GM04503 (cell line): ENCODE measurements at places on chromosomes 13 and 19.

DNA sequence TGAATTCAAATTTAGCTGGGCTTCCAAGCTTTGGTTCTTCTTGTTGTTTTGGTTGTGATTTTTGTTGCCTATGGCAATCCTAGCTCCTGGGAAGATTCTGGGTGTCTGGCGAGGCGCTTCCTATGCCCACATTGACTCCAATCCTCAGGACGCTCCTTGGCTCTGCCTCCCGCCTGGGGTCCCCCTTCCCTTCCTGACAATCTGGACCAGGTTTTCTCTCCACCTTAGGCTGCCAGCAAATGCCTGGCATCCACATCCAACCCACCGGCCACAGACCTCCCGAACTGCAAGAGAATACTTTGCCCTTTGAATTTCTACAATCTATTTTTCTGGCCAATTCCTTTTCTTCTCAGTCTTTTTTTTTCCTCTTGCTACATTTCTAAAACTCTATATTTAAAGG, 186.9 kb upstream of the UBL3 start:
- no peak for DNase-seq

DNA sequence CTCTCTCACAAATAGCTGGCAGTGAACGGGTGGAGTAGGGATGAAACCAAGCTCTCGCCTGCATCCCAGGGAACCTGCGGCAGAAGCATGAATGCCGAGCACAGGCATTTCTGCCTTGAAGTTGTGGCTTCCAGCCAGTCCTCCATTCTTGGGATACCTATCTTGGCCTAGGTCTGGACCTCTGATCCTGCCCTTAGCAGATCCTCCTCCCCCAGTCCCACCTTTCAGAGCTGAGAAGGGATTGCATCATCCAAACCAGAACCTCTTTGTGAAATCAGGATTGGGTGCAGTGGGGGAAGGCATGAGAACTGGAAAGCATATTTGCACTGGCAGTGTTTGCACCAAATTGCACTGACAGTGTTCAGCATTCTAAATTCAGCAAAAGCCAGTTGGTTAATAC, 5.8 kb downstream of the ZNF780A start:
- no peak for DNase-seq

- no peak for DNase-seq
Observed at GRCh38 chr13:39596685-39597084, 6.3 kb downstream of the LHFPL6 start.

- no peak for DNase-seq
Observed at GRCh38 chr13:97878431-97879375, 74.8 kb upstream of the IPO5 start.

GRCh38 chr13:33931397-33932311, 113.7 kb downstream of the RFC3 start:
- DNase-seq, result no peak

DNA sequence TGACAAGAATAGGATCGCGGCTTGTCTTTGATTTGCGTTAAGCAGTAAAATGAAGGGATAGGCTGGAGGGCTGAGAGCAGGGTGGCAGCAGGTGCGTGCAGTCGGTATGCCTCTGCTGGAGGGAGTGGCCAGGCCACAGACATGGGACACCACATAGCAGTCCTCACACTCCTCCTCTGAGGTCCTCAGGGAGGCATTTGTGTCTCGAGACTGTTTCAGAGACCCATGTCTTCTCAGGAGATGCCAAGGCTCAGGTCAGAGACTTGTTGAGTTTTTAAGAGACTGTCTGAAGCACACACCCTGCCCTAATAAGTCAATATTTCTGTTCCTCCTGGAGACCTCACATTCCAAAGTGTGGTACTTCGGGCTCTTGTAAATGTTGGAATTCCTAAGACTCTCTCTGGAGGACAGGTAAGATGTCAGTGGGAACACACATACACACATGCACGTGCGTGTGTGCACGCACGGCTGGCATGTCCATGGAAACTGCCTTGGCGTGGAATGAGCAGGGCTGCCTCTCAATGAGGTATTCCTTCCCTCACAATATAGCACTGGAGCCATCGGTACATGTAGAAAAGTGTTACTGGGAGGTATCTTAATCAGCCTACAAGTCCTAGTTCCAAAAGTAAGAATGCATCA, 46.4 kb downstream of the COL4A2 start:
- no peak for DNase-seq

- DNase-seq, result no peak
Observed at GRCh38 chr13:43758834-43759233, 27.9 kb downstream of the ENOX1 start.

- DNase-seq, result no peak
Observed at GRCh38 chr19:23281663-23282276, 31.6 kb upstream of the ZNF724 start.

DNA sequence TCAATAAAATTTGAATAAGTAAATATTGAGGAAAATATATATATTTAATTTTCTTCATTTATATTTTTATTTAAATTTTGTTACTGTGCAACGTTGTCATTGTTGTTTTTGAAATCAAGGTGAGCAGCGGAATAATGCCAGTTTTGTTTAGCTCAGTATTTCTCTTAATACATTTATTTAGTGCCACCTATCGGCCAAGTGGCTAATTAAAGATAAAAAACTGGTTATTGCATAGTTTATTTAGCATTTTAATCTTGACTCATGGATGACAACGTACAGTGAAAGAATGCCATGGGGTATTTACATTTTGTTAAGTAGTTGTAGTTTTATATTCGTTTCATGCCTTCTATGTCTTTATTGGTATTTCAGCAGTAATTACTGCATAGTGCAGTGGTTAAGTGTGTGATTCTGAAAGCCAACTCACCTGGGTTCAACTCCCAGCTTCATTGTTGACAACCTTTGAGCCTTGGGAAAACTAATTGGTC, 265.9 kb downstream of the MYO16 start:
- DNase-seq, result no peak

GRCh38 chr19:35531291-35531690, 2.0 kb upstream of the GAPDHS start:
- no peak for DNase-seq

DNA sequence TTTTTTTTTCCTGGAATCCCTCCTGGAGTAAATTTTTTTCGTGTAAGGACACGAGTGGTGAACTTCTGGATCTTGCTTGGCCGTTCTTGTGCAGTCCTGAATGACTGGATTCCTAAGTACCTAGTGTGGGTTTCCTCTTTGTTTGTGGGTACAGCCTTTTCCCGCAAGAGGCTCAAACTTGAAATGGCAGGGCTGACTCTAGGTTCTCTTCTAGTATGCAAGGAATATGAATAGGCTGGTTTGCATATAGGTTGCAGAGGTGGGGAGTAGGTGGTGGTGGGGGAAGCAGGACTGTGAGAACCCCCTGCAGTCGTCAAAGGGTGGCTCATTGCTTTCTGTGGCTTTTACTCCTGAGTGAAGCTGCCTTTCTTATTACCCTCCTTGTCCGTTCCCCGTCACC, 13.6 kb downstream of the UBAC2 start:
- DNase-seq, result no peak
